ENCODE measurements at places on chromosomes 12 and 14.

- DNase-seq = no peak
Measured at GRCh38 chr12:56487448-56488040, 417 bp downstream of the GLS2 start.

DNA sequence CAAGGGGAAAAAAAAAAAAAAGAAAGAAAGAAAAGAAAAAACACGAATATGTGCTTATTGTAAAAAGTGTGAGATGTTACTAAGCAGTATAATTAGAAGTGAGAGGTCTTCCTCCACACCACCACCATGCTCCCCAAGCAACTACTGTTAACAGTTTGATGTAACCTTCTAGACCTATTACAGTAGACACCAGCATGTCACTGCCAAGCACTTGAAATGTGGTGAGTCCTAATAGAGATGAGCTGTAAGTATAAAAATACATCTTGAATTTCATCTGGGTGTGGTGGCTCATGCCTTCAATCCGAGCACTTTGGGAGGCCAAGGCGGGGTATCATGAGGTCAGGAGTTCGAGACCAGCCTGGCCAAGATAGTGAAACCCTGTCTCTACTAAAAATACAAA lies 8.1 kb upstream of the SNRNP35 start:
- no peak for DNase-seq

GRCh38 chr12:77152623-77153193 lies 87.3 kb upstream of the E2F7 start:
- DNase-seq = no peak

DNA sequence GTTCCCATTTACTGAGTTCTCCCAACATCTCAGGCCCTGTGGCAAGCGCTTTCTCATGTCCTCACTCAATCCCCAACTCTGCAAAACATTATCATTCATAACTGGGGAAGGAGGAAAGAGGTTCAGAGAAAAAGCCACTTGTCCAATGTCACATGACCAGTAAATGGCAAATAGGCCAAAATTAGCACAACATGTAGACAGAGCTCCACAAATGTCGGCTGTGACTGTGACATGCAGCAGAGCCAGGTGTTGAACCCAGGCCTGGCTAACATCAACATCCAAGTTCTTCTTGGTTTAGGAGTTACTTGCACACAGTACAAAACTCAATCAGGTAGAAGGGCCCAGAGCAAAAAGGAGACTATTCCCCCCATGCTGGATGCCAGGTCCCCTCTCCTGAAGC lies 10.8 kb downstream of the KCTD10 start:
- DNase-seq = no peak

GRCh38 chr12:20120403-20120725 lies 248.0 kb upstream of the PDE3A start:
- no peak for DNase-seq

- DNase-seq = no peak
Measured at GRCh38 chr12:42213954-42214426, 24.1 kb downstream of the YAF2 start.

DNA sequence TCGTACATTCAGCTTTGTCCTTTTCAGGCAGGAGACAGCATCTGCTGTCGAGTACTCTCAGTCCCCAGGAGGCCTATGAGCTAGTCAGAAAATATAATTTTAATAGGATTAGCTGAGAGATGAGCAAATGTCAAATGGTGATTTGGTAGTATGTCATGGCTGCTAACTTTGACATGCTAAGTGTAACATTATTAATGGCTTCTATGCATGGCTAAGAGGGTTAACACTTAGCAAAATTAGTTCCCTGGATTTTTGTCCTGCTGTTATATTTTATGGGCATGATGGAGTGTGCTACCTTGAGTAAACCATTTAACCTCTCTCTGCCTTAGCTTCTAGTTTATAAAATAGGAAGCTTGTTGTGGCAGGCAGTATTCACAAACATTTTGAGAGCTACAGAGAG lies 2.9 kb upstream of the PCNX1 start:
- DNase-seq = no peak

GRCh38 chr14:96962337-96962736 lies 165.2 kb downstream of the VRK1 start:
- DNase-seq = no peak

DNA sequence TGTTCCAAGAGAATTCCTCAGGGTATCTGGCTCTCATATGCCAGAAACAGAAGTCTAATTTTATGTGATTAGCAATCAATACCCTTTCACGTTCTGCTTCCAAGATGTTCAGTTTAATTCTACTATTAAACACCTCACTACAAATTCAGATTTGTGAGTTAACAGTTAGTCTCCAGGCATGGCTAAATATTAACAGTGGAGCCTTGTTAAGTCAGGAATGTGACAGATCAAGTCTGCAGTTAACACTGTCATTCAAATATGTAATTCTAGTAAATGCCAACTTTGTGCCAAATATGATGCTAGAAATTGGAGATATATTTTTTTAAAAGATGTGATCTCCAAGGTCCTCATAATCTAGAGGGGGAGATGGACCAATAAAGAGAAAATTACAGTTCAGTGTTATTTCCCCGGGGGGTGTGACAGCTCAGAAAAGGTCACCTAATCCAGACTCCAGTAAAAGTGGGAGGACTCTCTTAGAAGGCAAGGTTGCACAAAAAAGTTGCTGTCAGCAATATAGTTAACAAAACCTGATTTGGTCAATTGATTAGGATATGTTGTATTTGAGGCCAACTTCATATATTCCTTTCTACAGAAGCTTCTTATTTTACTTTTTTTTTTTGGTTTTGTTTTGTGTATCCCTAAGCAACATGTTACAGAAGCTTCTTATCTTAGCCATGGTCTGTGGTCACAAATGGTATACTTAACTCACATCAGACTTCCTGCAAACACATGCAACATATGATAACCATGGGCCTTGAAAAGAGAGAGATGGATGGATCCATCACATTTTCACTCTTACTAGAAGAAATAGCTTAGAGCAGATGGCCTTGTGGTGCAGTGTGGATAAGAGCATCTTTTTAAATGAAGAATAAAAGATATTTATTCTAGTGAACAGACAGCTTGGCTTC lies 18.4 kb upstream of the RNU6-7 start:
- DNase-seq = no peak

DNA sequence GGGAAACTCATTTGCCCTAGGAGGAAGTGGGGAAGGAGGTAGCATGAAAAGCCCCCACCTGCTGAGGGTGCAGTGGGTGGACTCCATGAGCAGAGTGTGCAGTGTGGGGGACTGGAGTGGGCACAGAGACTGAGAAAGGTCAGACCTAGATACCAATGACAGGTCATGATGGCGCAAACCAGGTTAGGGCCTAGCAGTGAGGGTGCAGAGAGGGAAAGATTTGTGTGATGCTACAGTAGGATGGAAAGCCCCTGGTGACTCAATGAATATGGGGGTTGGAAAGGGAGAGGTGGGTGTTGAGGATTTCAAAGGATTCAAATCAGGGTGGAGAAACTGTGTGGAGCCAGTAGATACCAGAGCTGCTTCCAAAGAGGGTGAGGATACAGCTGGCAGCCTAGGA lies 319.2 kb downstream of the DPF3 start:
- DNase-seq = no peak

GRCh38 chr14:67574156-67574555 lies 25.9 kb downstream of the PIGH start:
- DNase-seq = no peak

DNA sequence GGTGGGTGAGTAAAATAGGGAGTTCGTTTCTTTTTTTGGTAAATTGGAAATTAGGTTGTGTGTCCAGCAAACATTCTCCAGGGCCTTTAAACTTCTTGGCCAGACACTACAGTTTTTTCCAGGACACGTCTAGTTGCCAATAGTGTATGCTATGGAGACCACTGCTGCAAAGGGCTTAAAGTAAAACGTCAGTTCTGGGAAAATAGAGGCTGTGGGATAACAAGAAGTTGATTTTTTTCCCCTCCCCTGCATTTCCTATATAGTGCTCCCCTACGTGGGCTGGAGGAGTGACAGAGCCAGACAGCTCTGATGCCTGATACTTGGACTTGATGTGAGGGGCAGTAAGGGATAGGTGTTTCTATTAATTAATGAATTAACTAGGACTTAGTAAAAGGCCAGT lies 2.4 kb downstream of the ACVR1B start:
- no peak for DNase-seq

DNA sequence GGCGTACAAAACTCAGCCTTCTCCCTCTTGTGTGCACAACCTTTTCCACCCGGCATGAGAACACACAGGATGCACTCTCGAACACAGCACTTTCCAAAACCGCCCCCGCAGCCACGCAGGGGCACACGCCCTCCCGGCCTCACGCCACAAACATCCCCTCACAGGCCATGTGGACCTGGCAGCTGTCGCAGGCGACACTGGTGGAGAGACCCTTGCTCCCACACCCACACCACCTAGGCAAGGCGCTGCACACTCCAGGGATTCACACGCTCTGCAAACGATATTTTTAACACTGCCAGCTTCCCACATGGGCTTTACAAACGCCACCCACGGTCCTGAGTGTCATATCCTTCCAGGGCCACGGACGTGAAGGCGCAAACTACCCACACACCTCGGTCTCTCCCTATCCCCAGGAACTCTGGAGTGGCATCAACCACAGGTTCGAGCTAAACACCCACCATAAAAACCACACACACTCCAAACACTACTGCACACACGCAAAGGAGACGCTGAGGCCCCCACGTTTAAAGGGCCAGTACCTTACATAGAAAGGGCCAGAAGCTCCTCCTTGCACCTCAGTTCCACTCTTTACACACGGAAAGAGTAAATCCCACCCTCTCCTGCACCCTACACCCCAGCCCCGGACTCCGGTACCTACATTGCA lies 12.4 kb upstream of the ITGB7 start:
- DNase-seq = no peak

DNA sequence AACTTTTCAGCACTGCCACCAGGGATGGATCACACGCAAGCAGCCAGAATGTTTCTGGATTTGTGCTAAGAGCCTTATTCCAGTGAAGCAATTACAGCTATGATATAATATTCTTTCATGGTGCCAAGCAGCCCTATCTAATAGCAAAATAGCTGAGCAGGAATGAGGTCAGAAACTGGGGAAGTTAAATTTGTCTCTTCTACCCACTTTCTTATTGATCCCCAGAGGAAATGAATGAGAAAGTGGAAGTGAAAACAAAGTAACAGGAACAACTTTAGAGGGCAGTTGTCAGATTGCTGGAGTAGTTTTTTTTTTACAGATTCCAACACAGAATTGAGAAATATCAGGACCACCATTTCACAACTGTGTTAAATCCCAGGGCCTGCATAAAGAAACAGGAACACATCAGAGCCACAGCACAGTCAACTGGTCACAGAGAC lies 44.8 kb downstream of the GCH1 start:
- no peak for DNase-seq

DNA sequence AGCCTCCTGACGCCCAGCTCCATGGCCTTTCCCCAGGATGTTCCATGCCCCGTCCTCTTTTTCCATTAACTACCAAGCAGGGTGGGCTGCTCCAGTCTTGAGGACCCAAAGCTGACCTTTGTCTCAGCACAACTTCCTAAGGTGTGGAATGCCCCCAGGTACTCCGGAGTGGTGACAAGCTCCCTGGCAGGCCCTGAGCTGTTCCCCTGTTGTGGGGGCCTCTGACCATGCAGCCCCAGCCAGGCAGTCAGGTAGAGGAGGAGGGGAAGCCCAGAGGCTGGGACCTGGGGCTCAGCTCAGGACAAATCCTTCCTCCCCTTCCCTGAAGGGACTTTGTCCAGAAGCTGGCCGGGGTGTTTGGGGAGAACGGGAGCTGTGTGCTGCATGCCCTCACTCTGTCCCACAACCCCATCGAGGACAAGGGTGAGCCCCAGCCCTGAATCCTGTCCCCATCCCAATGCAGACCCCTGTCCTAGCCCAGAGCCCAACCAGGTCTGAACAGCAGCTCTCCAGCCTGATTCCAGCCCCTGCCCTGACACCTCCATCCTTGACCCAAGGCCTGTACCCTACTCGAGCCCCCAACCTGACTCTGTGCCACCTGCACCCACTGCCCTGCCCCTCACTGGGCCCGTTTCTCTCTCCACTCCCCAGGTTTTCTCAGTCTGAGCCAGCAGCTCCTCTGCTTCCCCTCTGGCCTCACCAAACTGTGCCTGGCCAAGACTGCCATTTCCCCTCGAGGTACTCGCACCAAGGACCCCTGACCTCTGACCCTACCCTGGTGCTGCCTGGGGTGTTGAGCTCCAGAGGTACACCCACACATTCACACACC lies 4.4 kb downstream of the CARMIL3 start:
- no peak for DNase-seq

DNA sequence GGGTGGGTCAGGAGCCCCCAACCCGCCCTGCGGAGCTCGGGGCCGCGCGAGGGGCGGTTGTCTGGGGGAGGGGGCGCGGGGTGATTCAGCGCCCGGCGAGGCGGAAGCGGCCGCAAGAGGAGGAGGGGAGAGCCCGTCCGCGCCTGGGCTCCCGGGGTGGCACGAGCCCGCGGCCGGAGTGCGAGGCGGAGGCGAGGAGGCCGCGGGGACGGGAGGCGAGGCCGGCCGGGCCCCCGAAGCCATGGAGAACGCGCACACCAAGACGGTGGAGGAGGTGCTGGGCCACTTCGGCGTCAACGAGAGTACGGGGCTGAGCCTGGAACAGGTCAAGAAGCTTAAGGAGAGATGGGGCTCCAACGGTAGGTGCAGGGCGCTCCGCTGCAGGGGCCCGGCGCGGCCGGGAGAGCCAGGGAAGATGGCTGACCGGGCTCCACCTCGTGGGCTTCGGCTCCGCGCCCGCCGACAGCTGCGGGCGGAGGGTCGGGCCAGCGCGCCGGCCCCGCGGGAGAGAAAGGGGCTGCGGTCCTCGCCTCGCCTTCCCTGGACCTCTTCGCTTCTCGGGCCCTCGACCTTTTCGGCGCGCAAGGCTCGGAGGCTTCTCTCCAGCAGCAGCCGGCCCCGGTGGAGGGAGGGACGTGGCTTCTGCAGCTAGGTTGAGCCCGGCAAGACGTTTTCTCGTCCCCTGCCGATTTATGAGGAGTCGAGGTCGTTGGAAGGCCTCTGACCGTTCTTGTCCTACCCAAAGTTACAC lies 677 bp downstream of the ATP2A2 start:
- DNase-seq = no peak

DNA sequence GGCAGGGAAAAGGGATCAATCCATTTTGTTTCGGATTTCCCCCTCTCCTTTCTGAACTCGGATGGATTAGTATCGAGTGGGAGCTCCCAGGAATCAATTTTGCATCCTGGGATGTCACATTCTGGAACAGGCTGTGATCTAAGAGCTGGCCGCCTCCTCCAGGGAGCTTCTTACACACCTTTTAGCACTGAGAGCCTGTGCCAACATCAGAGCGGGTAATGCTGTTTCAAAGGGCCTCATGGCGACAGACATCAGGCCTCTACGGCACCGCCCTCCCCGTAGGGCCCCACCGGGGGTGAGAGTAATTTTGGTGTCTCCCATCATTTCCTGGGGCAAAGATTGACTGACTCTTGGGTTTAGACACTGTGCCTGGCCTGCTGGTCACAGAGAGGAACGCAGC lies 2.7 kb downstream of the GALNT9 start:
- no peak for DNase-seq

Data from cortex of kidney (tissue), 1 donor.